Stimulated activated naive B cell treated with anti-CD40 and anti-IgM and Interleukin-4, amounts not matched to agents 10 μg/mL and 1 μg/mL and 100 μg/mL, for 72 hours (primary cell): ENCODE measurements at places on chromosomes 7 and 10.

GRCh38 chr10:80530251-80530650, 7.5 kb upstream of the SH2D4B start:
- DNase-seq = no peak

DNA sequence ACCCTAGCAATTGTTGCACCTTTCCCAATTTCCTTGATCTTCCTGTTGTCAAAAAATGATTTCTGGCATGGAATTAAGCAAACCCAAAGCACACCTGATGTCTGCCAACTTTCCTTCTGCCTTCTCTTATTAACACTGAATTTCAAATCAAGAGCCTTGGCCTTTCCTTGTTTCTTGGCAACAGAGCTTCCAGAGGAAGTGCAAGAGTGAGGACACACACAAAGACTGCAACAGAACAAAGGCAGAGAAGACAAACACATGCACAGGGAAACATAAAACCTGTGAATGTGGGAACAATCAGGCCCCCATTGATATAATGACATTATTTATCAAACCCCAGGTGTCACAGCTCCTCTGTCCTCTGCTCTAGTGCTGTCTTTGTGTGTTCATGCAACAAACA, 73.0 kb upstream of the IL6 start:
- no peak for DNase-seq

GRCh38 chr10:119318411-119319160, 111.2 kb downstream of the GRK5 start:
- no peak for DNase-seq

- no peak for DNase-seq
Measured at GRCh38 chr7:155648752-155649339, 4.4 kb downstream of the RBM33 start.

DNA sequence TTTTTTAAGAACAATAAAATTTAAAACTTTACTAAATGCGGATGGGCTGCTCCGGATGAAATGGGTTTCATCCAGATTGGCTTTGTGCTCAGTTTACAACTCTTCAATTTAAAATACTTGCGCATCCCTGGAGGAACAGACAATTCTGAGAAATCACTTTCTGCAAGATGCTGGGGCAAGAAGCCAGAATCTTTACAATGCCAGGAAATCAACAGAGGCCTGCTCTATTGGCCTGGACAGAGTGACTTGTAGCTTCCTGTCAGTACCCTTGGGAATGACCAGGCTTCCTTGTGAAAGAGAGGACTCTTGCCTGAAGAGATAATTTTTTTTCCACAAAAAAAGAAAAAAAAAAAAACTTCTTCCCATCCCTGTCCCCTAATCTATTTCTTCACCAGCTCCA, 3.9 kb upstream of the FAM13C start:
- no peak for DNase-seq

GRCh38 chr7:69661342-69661741, 63.1 kb downstream of the AUTS2 start:
- no peak for DNase-seq

DNA sequence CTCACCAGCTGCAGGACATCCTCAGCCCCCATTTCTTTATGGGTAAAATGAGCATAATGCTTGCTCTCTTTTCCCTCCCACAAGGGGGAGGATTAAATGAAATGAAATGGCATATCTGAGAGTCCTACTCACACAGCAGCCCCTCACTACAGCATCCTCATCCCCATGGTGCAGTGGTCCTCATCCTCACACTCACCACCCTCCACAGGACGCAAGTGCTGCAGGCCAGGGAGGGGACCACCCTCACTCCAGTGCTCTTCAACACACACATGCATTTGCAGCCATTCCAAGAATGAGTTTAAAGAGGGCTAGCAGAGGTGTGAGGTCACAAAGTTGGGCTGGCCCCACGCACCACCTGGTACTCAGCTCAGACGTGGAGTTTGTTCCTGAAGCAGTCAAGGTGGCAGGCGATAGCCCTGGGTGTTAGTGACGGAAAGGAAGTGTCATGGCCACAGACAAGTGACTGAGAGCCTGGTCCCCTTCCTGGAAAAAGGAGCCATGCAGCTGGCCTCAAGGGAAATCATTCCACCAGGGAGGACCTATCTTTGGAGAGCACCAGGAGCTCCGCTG, 234.0 kb downstream of the TNS3 start:
- DNase-seq = no peak

DNA sequence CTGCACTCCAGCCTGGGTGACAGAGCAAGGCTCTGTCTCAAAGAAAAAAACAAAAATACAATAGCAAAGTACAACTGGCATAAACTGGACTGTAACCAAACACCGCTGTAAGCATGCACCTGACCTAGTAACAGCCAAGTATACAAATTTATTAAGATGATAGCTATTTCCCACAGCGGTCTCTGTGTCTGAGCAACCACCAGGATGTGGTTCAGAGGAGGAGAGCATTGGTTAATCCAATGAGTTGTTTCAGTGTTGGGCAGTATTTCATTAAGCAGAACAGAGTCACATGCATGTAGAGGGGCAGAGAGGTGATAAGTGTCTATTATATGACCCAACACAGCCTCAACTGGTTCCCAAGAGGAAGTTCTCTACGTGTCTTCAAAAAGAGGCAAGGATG, 4.0 kb downstream of the SLC16A12 start:
- DNase-seq = no peak

- DNase-seq = no peak
Measured at GRCh38 chr10:6721964-6722615, 142.0 kb upstream of the PRKCQ start.

- no peak for DNase-seq
Measured at GRCh38 chr10:14163377-14164086, 167.2 kb downstream of the FRMD4A start.

GRCh38 chr7:30027740-30028215, 434 bp upstream of the PLEKHA8 start:
- no peak for DNase-seq

DNA sequence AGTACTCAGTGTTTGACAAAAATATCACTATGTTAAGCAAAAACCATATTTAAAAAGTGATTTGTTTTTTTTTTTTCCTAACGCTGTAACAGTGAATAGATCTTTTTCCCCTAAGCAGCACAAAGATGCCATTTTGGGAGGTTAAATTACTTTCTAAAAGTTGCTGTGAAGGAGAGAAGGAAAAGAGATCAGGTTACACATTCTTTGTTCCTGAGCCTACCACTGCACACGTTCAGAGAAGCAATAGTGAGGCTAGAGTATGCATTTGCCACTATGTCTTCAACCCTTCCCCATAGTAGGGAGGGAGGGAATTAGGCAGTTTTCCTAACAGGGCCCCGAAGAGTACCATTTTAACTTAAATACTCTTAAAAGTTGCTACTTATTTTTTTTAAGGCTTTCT, 38.9 kb downstream of the BMPR1A start:
- no peak for DNase-seq

GRCh38 chr7:71612911-71613310, 481.0 kb downstream of the GALNT17 start:
- DNase-seq = no peak

GRCh38 chr7:28571405-28571804, 159.1 kb downstream of the CREB5 start:
- no peak for DNase-seq

GRCh38 chr7:127514499-127514898, 70.9 kb downstream of the GCC1 start:
- no peak for DNase-seq

GRCh38 chr10:83991986-83992753, 147.1 kb upstream of the GHITM start:
- DNase-seq = no peak

- DNase-seq = no peak
Measured at GRCh38 chr10:34938399-34938670, 123.2 kb upstream of the PARD3 start.

- no peak for DNase-seq
Measured at GRCh38 chr10:35356725-35357092, 20.4 kb downstream of the CCNY start.

- DNase-seq = no peak
Measured at GRCh38 chr7:632831-633210, 93.7 kb upstream of the DNAAF5 start.

DNA sequence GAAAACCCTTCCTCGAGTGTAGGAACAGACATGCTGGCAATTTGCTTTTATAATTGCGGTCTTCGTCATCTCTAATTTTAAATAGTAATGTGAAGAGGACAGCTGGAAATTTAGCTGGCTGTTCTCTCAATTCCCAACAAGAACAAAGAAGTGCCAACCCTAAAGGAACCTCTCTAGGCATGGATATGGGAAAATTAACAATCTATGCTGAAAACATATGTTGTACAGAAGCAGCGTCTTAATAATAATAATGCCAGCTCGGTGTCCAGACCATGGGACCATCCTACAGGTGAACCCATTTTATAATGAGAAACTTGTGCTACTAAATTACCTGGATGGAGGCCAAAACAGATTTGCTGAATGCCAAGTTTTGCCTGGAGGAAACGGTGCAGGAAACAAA, 641.4 kb upstream of the MGMT start:
- DNase-seq = no peak

GRCh38 chr10:5071411-5072198, 22.6 kb upstream of the AKR1C3 start:
- no peak for DNase-seq

DNA sequence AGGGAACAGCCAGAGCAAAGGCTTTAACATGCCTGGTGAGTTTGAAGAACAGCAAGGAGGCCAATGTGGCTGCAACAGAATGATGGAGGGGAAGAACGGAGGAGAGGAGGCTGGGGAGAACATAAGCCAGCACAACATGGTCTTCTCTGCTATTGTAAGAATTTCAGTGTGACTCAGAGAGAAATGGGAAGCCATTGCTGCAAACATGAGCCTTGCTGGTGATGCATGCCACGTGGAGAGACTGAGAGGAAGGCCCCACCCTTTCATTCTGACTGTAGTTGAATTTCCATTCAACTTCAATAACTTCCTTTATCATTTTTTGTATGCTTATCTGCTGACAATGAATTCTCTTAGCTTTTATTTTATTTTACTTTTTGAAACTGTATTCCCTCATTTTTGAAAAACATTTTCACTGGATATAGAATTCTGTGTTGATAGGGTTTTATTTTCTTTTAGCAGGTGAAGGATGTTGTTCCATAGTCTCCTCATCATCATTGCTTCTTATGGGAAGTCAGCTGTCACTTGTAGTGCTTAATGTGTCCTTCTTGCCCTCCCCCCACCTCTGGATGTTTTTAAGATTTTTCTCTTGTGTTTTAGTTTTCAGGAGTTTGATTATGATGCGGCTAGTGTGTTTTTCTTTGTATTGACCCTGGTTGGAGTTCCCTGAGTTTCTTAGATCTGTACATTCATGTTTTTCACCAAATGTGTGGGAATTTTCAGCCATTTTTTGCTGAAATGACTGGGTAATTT, 46.4 kb upstream of the LEP start:
- no peak for DNase-seq

DNA sequence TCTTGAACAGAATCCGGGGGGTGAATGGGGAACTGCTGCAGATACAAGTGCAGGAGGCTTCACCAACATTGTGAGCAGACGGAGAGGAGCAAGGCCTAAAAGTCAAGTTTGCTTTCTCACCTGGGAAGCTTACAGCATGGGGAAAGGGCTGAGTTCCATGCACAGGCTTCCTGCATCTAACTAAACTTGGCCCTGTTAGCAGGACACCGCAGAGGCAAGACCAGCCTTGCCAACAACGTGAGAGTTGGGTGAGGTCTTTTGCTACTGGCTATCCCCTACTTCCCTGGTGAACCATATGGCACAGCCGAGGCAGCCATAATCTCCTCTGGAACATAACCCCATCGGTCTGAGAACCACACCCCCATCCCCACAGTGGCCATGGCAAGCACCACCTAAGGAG, 14.2 kb upstream of the ADAM22 start:
- no peak for DNase-seq

GRCh38 chr10:59905731-59906416, 482 bp downstream of the CCDC6 start:
- DNase-seq = peak; percentile 13
